ENCODE measurements at places on chromosomes 11 and 22. TPM values are rescaled to one million over a fixed set of nuclear protein-coding genes. Genes with fewer than 3 reads are reported as not detected.

FAM111B gene
- 12.6 TPM for polyA plus RNA-seq

ACRV1 gene
- 0.13 TPM for polyA plus RNA-seq

TPBGL gene
- polyA plus RNA-seq = 0.09 TPM

TLCD5 gene
- 5.8 TPM for polyA plus RNA-seq

CLMP gene
- polyA plus RNA-seq = 16.9 TPM

OMP gene
- not detected for polyA plus RNA-seq

GLB1L3 gene
- not detected for polyA plus RNA-seq

BEST1 gene
- polyA plus RNA-seq = 0.98 TPM

MRGPRE gene
- polyA plus RNA-seq = not detected

CRYAB gene
- polyA plus RNA-seq = 25.3 TPM

SF1 gene
- 268 TPM for polyA plus RNA-seq

CELSR1 gene
- polyA plus RNA-seq = 31.8 TPM

GAL gene
- polyA plus RNA-seq = 8.6 TPM

PATE2 gene
- not detected for polyA plus RNA-seq

CAT gene
- polyA plus RNA-seq = 51.2 TPM

C22orf39 gene
- polyA plus RNA-seq = 20.2 TPM

FAM180B gene
- 0.07 TPM for polyA plus RNA-seq

SLC22A6 gene
- polyA plus RNA-seq = not detected

ZFP91 gene
- 45.0 TPM for polyA plus RNA-seq

IL18 gene
- 114 TPM for polyA plus RNA-seq

FIBIN gene
- polyA plus RNA-seq = not detected

TMA7B gene
- polyA plus RNA-seq = not detected

TSPAN18 gene
- 4.8 TPM for polyA plus RNA-seq

FERMT3 gene
- polyA plus RNA-seq = 1.9 TPM

PKP3 gene
- 22.3 TPM for polyA plus RNA-seq

Data from A549 (cell line).